Psoas muscle (tissue), 8 donors: ENCODE measurements at places on chromosomes 3 and 15. TPM values are rescaled to one million over a fixed set of nuclear protein-coding genes. Genes with fewer than 3 reads are reported as not detected.

DNA sequence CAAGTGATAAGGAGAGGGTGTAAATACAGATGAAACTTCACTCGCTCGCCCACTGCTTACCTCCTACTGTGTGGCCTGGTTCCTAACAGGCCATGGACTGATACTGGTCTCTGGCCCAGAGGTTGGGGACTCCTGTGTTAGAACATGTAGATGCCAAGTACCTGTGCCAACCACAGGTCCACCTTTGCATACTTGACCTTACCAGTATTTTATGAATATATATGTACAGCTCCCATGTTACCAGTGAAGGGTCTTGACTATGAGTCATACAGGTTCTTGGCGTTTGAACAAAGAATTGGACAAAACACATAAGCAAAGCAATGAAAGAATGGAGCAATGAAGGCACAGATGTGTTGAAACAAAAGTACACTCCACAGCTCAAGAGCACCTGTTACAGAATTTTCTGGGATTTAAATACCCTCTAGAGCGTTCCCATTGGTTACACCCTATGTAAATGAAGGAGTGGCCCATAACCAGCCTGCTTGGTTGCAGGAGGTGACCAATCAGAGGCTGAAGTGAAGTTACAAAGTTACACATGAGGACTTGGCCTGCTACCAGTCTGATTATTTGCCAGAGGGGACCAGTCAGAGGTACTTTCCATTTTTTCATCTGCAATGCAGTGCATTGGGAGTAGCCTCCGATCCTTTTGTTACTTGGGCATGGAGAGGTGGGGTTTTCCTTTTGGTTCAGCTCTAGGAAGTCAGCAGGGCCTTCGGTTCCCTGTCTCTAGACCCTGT, 1.7 kb upstream of the GFM1 start:
- no peak for DNase-seq

GRCh38 chr3:184899953-184900595, 88.1 kb downstream of the VPS8 start:
- DNase-seq: no peak

DNA sequence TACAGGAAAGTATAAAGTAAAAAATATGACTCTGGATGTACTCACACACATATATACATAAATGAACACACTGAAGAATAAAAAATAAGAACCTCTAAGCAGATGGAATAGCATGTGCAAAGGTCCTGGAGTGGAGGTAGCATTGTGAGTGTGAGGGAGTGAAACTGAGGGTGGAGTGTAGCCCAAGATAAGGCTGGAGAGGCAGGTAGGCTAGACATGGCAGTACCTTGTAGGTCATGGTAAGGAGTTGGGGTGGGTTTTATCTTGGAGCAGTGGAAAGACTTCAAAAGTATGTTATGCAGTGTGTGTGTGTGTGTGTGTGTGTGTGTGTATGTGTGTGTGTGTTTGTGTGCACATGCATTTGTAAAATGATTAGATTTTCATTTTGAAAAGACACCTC, 49.5 kb downstream of the TLNRD1 start:
- DNase-seq: no peak

- no peak for DNase-seq
Observed at GRCh38 chr3:53998980-53999379, 107.3 kb upstream of the SELENOK start.

DNA sequence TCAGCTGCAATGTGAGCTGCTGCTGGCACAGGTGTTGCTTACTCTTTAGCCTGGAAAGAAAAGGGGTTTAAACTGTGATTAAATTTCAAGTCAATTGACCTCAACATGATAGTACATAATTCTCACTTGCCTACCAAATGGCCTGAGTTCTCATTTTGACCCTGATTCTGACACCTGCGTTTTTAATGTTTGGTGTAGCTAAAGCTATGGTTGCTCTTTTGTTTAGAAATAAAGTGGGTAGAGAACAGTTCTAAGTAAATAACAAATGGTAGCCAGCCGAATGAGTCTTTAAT, 100.8 kb upstream of the SOX2 start:
- no peak for DNase-seq

GRCh38 chr3:101936419-101937356, 87.4 kb downstream of the NFKBIZ start:
- DNase-seq: no peak

The LSG1 gene
- 46.8 TPM for polyA plus RNA-seq

The SH3GL3 gene
- polyA plus RNA-seq: not detected

- no peak for DNase-seq
Observed at GRCh38 chr3:55006244-55006676, 78.4 kb upstream of the LRTM1 start.

The WNT7A gene
- not detected for polyA plus RNA-seq

DNA sequence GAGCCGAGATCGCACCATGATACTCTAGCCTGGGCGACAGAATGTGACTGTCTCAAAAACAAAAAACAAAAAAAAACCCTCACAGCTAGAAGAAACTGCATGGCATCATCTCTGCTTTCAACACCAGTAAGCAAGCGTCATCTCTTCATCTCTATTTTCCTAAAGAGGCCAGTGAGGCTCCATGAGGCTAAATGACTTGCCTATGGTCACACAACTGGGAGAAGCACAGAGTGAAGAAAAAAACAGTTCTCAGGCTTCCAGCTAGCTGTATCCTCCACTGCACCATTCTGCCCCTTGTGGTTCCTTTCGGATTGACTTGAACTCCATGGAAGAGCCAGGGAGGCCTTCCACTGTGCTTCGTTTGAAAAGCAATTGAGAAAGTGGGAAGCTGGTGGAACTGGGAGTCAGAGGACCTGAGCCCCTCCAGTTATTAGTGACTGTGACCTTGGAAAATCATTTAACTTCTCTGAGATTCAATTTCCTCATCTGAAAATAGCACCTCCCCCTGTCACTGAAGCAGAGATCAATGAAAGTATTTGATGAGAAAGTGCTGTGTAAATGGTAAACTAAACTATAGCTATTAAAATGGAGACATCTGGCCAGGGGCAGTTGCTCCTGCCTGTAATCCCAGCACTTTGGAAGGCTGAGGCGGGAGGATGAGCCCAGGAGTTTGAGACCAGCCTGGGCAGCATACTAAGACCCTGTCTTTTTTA, 32.1 kb upstream of the DENND4A start:
- DNase-seq: peak; percentile 25
